ENCODE measurements at places on chromosomes 11 and 22.

GRCh38 chr11:132898021-132898420 is 634.3 kb downstream of the OPCML start:
- DNase-seq, result no peak

GRCh38 chr22:23556026-23556620 is 24.0 kb downstream of the IGLL1 start:
- no peak for DNase-seq

DNA sequence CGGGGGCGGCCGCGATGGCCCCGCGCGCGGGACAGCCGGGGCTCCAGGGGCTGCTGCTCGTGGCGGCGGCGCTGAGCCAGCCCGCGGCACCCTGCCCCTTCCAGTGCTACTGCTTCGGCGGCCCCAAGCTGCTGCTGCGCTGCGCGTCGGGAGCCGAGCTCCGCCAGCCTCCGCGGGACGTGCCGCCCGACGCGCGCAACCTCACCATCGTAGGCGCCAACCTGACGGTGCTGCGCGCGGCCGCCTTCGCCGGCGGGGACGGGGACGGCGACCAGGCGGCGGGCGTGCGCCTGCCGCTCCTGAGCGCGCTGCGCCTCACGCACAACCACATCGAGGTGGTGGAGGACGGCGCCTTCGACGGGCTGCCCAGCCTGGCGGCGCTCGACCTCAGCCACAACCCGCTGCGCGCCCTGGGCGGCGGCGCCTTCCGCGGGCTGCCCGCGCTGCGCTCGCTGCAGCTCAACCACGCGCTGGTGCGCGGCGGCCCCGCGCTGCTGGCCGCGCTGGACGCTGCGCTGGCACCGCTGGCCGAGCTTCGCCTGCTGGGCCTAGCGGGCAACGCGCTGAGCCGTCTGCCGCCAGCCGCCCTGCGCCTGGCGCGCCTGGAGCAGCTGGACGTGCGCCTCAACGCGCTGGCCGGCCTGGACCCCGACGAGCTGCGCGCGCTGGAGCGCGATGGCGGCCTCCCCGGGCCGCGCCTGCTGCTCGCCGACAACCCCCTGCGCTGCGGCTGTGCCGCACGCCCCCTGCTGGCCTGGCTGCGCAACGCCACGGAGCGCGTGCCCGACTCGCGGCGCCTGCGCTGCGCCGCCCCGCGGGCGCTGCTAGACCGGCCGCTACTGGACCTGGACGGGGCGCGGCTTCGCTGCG is 697 bp downstream of the TPBGL start:
- no peak for DNase-seq

DNA sequence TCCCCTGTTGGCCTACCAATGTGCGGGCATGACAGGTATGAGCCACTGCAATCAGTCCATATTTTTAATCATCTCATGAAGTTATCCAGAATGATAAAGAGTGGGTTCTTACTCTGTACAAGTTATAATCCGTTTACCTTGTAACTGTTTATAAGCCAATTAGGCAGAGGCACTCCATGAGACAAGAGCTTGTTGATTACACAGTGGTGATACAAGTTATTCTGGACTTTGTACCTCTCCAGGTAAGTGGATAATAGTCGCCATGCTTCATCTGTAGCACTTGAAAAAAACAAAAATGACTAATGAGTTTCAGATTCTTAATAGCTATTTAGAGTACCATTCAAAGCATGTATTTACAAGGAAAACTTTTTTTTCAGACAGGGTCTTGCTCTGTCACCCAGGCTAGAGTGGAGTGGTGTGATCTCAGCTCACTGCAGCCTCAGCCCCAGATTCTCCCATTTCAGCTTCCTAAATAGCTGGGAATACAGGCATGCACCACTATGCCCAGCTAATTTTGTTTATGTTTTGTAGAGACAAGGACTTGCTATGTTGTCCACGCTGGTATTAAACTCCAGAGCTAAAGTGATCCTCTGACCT is 17.7 kb upstream of the FNBP4 start:
- DNase-seq, result no peak
